Prostate gland (tissue), 2 donors: ENCODE measurements at places on chromosomes 13 and 19. TPM values are rescaled to one million over a fixed set of nuclear protein-coding genes. Genes with fewer than 3 reads are reported as not detected.

Gene CPT1C
- total RNA-seq: 0.96 TPM

Gene IL11
- total RNA-seq: 2.0 TPM

Gene AMH
- total RNA-seq: 0.46 TPM

DNA sequence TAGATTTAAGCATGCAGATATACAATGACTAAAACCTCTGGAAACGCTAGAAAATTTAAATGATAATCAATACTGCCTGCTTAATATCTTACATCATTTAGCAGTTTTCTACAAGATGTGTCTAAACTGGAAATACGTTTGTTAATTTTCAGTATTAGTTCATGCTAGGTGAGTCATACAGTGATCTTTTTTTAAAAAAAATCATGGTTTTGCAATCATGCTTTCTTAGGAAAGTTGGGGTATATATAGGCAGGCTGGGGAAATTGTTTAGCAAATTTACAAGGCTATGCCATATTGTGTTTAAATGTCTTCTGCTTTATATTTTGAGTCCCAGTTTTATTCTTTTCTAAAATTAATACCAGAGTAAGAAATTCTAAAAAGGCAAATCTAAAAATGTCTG, 245.4 kb upstream of the SPRY2 start:
- no peak overlapping the region for H3K4me3 ChIP-seq
- H3K27me3 ChIP-seq: no peaks in the 10 kb centered on the region
- no peaks in the 10 kb centered on the region for H3K4me1 ChIP-seq
- no peaks in the 10 kb centered on the region for H3K36me3 ChIP-seq

GRCh38 chr13:112905086-112905485, 63.9 kb upstream of the MCF2L start:
- no peak overlapping the region for H3K4me3 ChIP-seq
- H3K27ac ChIP-seq: peak overlapping the region; percentile 66
- DNase-seq: no peak
- H3K27me3 ChIP-seq: no peaks in the 10 kb centered on the region
- peaks cover 9% of the 10 kb centered on the region for H3K4me1 ChIP-seq
- H3K36me3 ChIP-seq: no peaks in the 10 kb centered on the region

Gene HOMER3
- total RNA-seq: 21.9 TPM

Gene ZNF552
- 22.0 TPM for total RNA-seq

Gene SLC10A2
- not detected for total RNA-seq

- no peak for DNase-seq
- H3K27ac ChIP-seq: no peak overlapping the region
- H3K27me3 ChIP-seq: no peaks in the 10 kb centered on the region
- no peak overlapping the region for H3K4me3 ChIP-seq
Measured at GRCh38 chr19:1860042-1860775, 3.2 kb downstream of the KLF16 start.

DNA sequence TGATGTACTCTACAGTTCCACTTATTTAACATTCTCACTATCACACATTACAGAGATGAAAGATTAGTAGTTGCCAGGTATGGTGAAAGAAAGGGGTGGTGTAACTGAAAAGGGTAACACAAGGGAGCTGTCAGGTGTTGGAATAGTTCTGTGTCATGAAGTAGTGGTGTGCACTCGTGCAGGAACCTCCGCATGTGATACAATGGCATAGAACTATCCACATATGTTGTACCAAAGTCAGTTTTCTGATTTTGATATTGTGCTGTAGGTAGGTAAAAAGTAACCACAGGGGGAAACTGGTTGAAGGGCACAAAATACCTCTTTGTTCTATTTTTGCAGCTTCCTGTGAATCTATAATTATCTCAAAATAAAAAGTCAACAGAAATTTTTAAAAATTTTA, 24.4 kb upstream of the RPL21 start:
- H3K36me3 ChIP-seq: no peaks in the 10 kb centered on the region
- no peak overlapping the region for H3K4me3 ChIP-seq
- DNase-seq: no peak
- H3K4me1 ChIP-seq: no peaks in the 10 kb centered on the region

- no peak overlapping the region for H3K4me3 ChIP-seq
- no peak overlapping the region for H3K27ac ChIP-seq
- no peak for DNase-seq
- H3K27me3 ChIP-seq: no peaks in the 10 kb centered on the region
Measured at GRCh38 chr13:98622931-98623331, 46.0 kb upstream of the STK24 start.

- no peak overlapping the region for H3K4me3 ChIP-seq
- H3K4me1 ChIP-seq: no peaks in the 10 kb centered on the region
- peak; percentile 33 for DNase-seq
- no peaks in the 10 kb centered on the region for H3K27me3 ChIP-seq
Measured at GRCh38 chr19:19342086-19343015, 21.7 kb downstream of the MAU2 start.

GRCh38 chr19:40735013-40735771, 15.1 kb downstream of the ACTMAP start:
- no peaks in the 10 kb centered on the region for H3K27me3 ChIP-seq
- no peak for DNase-seq
- peaks cover 42% of the 10 kb centered on the region for H3K36me3 ChIP-seq
- no peak overlapping the region for H3K4me3 ChIP-seq

Gene GTF2F1
- total RNA-seq: 70.7 TPM

DNA sequence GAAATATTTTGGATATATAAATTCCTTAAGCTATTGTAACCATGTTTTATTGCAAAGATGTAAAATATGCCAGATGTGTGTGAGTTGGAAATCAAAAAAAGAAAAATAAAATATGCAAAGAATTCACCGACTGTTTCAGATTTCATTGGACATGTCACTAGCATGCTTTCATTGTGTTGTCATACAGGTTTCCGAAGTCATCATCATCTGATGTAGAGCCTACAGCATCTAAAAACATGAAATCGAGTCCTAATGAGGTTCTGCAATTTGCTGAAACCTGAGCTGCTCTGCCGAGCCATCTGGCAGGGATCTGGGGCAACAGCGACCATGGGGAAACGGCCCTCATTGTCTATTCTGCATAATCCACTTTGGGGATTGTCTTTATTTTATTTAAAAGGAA, 196.1 kb upstream of the MAB21L1 start:
- no peaks in the 10 kb centered on the region for H3K4me1 ChIP-seq
- H3K36me3 ChIP-seq: no peaks in the 10 kb centered on the region
- H3K27ac ChIP-seq: no peak overlapping the region

- no peaks in the 10 kb centered on the region for H3K36me3 ChIP-seq
- no peak for DNase-seq
- no peaks in the 10 kb centered on the region for H3K4me1 ChIP-seq
- H3K27me3 ChIP-seq: no peaks in the 10 kb centered on the region
- no peak overlapping the region for H3K4me3 ChIP-seq
Measured at GRCh38 chr19:30969591-30969990, 379.6 kb downstream of the TSHZ3 start.

- H3K27ac ChIP-seq: no peak overlapping the region
- no peaks in the 10 kb centered on the region for H3K4me1 ChIP-seq
- no peaks in the 10 kb centered on the region for H3K36me3 ChIP-seq
- DNase-seq: no peak
- H3K27me3 ChIP-seq: no peaks in the 10 kb centered on the region
Measured at GRCh38 chr13:74077792-74078191, 56.4 kb downstream of the KLF12 start.

Gene UTP14C
- 26.1 TPM for total RNA-seq

DNA sequence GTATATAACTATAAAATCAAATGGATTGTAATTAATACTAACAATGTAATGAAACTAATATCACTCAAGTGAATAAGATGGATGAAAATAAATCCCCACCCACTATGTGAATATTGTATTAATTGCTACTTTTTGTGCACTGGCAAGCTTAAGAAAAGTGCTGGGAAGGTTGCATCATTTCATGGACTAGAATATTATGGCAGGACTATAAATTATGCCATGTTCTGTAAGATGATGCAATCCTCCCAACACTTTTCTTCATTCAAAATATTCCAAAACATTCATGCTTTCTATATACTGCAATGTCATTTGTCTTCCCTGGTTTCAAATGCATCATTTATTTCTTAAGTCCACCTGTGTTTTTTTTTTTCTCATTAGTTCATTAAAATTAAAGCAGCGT, 457.6 kb upstream of the GPC6 start:
- H3K4me3 ChIP-seq: no peak overlapping the region
- DNase-seq: no peak
- H3K36me3 ChIP-seq: no peaks in the 10 kb centered on the region

Gene ZNF491
- 1.6 TPM for total RNA-seq

GRCh38 chr19:27974082-27974513, 1238.9 kb downstream of the UQCRFS1 start:
- no peak for DNase-seq
- H3K4me1 ChIP-seq: no peaks in the 10 kb centered on the region
- no peaks in the 10 kb centered on the region for H3K36me3 ChIP-seq
- H3K27me3 ChIP-seq: no peaks in the 10 kb centered on the region

Gene CATSPERD
- not detected for total RNA-seq

GRCh38 chr19:35529241-35530218, 1.4 kb upstream of the SBSN start:
- no peaks in the 10 kb centered on the region for H3K36me3 ChIP-seq
- H3K4me1 ChIP-seq: no peaks in the 10 kb centered on the region
- H3K27ac ChIP-seq: no peak overlapping the region
- no peak for DNase-seq

Gene LRRC4B
- total RNA-seq: 7.9 TPM

Gene PBX4
- 2.6 TPM for total RNA-seq

DNA sequence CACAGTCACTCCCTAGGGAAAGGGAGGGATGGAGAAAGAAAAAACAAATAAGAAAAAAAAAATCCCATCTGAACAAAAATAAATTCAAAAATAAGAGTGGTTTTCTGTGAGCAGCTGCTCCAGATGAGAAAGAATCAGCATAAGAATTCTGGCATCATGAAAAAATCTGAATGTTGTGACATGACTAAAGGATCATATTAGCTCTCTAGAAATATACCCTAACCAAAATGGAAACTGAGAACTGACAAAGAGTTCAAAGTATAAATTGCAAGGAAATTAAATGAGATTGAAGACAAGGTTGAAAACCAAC, 579.0 kb downstream of the UQCRFS1 start:
- H3K4me3 ChIP-seq: no peak overlapping the region
- no peaks in the 10 kb centered on the region for H3K27me3 ChIP-seq
- H3K4me1 ChIP-seq: no peaks in the 10 kb centered on the region
- no peaks in the 10 kb centered on the region for H3K36me3 ChIP-seq
- DNase-seq: no peak

Gene MYDGF
- total RNA-seq: 70.9 TPM

DNA sequence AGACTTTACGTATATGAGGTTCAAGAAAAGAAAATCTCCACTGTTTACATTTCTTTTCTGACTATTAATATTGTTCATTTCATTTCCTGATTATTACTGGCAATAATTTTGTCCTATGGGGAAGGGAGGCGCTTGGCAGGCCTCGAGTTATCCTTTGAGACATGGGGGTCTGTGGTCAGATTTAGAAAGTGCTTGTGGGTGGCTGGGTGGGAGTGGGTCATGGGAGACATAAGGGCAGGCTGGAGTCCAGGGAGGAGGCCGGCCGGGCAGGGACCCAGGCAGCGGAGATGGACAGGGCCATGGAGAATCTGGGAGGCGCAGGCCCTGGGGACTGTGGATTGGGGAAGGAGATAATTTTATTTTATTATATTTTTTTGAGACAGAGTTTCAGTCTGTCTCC, 40.1 kb downstream of the LTBP4 start:
- DNase-seq: no peak
- no peak overlapping the region for H3K4me3 ChIP-seq
- H3K36me3 ChIP-seq: no peaks in the 10 kb centered on the region
- peak overlapping the region; percentile 19 for H3K27ac ChIP-seq

GRCh38 chr19:48405850-48406249, 12.4 kb downstream of the GRIN2D start:
- no peak for DNase-seq
- H3K27ac ChIP-seq: no peak overlapping the region
- no peaks in the 10 kb centered on the region for H3K4me1 ChIP-seq
- no peak overlapping the region for H3K4me3 ChIP-seq
- no peaks in the 10 kb centered on the region for H3K36me3 ChIP-seq

DNA sequence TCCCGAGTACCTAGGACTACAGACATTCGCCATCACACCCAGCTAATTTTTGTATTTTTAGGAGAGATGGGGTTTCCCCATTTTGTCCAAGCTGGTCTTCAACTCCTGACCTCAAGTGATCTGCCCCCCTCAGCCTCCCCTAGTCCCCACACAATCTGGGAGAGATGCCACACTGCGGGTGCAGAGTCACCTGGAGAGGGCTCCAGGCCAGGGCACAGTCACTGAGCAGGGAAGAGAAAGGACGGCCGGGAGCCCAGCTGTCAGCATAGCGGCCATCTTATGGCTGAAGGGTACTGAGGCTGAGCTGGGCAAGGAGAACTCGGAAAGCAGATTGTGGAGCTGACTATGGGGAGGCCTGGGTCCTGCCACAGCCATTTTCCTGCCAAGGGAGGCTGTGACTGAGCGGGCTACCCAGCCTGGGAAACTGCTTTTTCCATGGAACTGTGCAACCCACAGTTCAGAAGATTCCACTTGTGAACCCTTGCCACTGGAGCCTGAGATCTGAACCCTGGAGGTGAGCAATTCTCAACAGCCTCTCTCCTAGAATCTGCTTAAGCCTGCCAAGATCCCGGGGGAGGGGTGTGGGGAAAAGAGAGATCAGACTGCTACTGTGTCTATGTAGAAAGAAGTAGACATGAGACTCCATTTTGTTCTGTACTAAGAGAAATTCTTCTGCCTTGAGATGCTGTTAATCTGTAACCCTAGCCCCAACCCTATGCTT, 109.2 kb downstream of the ZNF486 start:
- DNase-seq: no peak
- H3K27ac ChIP-seq: no peak overlapping the region
- no peaks in the 10 kb centered on the region for H3K27me3 ChIP-seq

Gene PDE4C
- total RNA-seq: 0.27 TPM

Gene DOCK6
- total RNA-seq: 21.6 TPM

DNA sequence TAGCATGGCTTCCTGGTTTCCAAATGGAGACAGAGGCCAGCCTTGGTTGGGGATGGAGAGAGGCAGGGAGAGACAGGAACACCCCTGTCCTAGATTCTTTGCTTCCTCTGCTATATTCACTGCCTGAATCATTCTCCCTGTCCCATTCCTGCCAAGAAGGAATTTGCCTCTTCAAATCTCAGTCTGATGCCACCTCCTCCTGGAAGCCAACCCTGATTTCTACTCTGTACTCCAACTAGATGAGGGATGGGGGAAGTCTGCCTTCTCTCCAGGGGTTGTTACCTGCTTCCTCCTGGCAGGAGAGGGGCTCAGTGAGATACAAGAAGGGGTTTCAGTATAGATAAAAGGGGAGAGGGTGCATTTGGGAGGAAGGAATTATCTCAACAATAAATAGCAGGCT, 1.3 kb upstream of the ACTL9 start:
- no peak overlapping the region for H3K27ac ChIP-seq
- H3K36me3 ChIP-seq: no peaks in the 10 kb centered on the region
- no peaks in the 10 kb centered on the region for H3K4me1 ChIP-seq
- no peak overlapping the region for H3K4me3 ChIP-seq
- no peak for DNase-seq
- H3K27me3 ChIP-seq: peaks cover 8% of the 10 kb centered on the region

Gene ZNF135
- total RNA-seq: 19.3 TPM

Gene ZNF541
- 13.9 TPM for total RNA-seq

Gene ZNF582
- total RNA-seq: 12.4 TPM

Gene GRK1
- 0.23 TPM for total RNA-seq
